ENCODE measurements at places on chromosomes 6 and 20.

GRCh38 chr6:142187209-142187608 lies 40.1 kb downstream of the VTA1 start:
- no peak for DNase-seq

DNA sequence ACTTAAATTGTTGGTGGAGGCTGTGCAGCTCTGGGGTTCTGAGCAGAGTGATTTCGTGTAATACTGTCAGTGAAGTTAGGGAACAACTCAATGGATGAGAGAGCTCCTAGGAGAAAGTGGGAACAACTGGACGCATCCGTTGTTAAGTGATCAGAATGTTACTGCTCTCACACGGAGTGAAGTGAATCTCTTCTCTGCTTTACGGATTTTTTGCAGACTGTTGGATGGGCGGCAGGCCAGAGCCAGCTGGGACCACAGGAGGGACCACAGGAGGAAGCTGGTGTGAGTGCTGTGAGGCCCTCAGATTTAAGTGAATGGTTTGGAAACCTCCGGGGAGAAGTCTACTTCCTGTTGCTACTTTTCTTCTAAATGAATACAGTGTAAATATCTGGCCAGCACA lies 23.7 kb upstream of the PPP1R14C start:
- no peak for DNase-seq

DNA sequence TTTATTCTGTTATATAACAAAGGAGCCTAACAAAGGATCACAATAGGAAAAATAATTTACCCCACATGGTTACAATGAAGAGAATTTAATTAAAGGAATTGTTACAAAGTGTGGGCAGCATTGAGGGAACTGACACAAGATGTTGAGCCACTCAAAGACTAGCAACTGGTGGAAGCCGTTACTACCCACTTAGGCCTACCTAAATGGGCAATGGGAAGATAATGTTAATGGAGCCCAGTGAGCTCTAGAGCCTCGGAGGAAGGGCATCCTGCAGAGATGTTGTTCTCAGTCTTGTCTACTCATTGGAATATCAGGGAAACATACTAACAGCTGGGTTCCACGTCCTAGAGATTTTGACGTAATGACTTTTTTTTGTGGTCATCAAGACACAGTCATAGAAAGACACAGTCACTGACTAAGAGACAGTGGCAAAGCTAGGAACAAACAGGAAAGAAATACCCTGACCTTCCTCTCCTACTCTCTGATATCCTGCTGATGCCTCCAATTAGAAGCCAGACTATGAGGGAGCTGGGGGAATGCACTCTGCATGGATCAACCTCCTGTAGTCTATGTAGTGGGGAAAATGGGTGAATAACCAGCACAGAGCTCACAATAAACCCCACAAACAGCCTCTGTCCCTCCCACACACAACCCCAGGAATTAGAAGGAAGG lies 523.8 kb upstream of the FLRT3 start:
- no peak for DNase-seq

GRCh38 chr6:85169189-85169588 lies 280.7 kb upstream of the NT5E start:
- no peak for DNase-seq

GRCh38 chr6:149335924-149336608 lies 18.6 kb downstream of the TAB2 start:
- no peak for DNase-seq

- no peak for DNase-seq
These were observed 121.1 kb upstream of the HDGFL1 start for GRCh38 chr6:22448291-22448711.

GRCh38 chr6:147549531-147549930 lies 41.0 kb downstream of the SAMD5 start:
- no peak for DNase-seq

GRCh38 chr20:59976156-59976782 lies 18.0 kb downstream of the CDH26 start:
- no peak for DNase-seq

GRCh38 chr20:59042151-59042795 lies at the start of gene PRELID3B:
PRELID3B (minus strand) TSS chr20:59042786; CDS start chr20:59042730, 56 bp downstream.
- peak; percentile 5 for DNase-seq

- no peak for DNase-seq
These were observed 21.6 kb downstream of the MOCS3 start for GRCh38 chr20:50980071-50980681.

DNA sequence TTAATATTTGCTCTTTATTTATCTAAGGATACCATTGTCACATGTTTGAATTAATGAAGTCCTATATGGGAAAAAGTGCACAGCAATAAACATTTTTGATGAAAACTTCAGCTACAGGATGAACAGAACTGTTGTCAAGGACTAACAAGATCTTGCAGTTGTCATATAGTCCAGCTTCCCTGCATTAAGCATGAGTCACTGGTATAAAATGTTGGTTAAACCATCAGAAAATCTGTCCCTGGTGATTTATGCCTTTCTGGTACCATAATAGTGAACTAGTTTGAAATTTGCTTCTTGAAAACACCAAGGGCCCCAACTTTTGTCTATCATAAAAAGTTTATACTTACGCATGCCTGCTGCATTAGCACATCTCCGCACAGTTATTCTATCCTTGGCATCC lies 60.4 kb upstream of the RSPO3 start:
- DNase-seq: no peak

DNA sequence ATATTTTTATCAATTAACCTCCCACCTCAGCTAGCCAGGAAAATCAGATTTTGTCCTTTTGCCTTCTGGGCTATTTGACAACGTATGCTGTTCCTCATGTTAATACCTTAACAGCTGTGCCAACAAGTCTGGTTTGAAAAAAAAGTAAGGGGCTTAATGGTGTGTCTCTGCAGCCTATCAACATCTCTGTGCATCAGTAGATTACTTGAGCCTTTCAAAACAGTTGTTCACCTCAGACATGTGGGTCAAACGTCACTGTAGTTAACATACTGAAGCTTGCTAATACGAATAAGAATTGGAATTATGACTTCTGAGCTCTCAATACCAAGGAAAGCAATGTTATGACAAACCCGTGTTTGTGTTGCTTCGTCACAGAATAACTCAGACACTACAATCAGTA lies 23.0 kb downstream of the CEP57L1 start:
- no peak for DNase-seq

DNA sequence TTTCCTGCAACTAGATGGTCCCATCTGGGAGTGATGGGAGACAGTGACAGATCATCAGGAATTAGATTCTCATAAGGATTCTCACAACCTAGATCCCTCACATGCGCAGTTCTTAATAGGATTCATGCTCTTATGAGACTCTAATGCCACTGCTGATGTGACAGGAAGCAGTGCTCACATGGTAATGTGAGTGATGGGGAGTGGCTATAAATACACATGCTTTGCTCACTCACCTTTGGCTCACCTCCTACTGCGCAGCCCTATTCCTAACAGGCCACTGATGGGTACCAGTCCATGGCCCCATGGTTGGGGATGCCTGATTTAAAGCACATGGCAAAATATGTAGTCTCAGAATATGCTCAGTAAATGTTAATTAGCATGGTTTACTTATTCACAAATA lies 80.6 kb upstream of the MBOAT1 start:
- no peak for DNase-seq

DNA sequence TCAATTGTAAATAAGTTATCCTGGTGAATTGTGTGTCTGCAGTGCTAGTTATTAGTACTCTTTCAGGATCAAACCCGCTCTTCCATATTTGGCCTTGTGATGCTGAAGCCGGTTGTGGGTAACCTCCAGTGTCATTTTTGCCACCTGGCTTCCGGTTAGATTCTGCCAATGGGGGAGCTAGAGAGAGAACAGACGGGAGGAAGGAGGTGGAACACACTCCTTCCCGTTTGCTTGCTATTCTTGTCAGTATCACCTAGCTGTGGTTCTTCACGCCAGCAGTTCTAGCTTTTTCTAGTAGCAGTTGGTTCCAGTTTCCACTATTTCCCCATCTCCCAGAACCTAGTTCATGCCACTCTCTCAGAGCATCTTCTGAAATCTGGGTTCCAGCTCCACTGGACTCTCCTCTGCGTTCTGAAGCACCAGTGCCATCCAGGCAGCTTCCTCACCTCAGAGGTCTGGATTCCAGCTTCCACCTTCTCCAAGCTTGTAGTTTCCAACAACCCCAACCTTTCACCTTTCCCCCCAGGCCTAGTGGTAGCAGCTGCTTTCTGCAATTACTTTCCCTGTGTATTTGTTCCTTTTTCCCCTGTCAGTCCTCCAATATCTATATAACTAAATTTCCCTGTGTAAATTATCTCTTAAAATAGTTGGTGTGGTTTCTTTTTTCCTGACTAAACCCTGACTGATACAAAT lies 46.9 kb upstream of the LOC128125822 start:
- DNase-seq: no peak

GRCh38 chr6:203661-204060 lies 88.6 kb upstream of the DUSP22 start:
- no peak for DNase-seq

DNA sequence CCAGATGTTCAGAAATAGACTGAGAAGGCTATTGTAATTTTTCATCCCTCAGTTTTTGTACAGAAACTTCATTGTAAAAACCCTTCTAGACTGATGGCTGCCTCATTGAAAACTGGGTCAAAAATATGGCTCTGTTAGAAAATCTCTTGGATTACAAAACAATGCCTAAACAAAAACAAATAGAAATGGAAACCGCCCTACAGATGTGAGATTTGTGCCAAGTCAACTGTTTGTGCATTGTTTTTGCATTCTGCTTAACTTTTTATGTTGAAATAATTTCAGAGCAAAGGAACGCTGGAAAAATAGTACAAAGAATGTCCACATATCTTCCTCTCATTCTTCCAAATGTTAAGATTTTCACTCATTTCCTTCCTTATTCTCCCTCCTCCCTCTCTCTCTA lies 425.1 kb downstream of the FOXA2 start:
- DNase-seq: no peak

DNA sequence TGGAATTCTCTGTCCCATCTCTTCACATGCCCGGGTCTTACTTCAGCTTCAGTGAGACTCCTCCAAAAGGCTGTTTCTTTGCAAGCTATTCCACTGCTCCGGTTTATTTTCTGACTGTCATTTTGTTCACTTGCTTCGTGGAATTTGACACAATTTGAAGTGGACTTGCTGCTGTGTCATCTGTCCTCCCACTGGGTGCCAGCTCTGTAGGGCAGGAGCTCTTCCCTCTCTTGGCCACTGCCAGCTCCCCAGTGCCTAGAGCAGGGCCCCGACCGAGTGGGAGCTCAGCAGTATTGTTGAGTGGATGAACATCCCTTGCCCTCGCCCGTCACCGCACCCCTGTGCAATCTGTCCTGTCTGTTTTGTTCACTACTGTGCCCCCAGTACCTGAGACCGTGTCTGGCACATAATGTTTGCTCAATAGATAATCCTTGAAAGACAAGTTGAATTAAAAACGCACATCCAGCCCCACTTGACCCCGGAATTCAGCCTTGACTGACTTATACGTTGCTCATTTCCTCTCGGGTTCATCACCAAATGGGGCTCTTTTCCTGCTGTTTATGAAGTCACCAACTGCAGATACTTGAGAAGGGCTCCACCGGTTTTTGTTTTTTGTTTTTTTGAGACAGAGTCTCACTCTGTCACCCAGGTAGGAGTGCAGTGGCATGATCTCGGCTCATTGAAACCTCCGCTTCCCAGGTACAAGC lies 170.3 kb upstream of the KCNG1 start:
- DNase-seq: no peak

GRCh38 chr6:19839237-19839546 lies 2.0 kb downstream of the ID4 start:
- DNase-seq: no peak

DNA sequence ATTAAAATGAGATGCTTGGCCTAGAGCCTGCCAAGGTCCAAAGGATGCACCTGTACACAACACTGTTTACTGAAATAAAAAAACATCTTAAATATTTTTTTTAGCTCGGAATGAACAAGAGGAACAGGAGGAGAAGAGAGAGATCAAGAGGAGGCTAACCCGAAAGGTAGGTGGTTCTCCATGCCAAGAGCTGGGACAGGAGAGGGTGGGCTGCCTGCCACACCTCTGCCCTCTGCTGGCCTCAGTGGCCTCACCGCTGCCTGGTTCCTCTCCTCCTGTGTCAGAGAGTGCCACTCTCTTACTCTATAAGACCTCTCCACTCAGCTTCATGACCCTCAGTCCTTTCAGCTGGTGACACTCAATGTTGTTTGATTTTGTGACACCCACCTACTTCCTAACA lies 50.2 kb downstream of the TBC1D7 start:
- DNase-seq: no peak

DNA sequence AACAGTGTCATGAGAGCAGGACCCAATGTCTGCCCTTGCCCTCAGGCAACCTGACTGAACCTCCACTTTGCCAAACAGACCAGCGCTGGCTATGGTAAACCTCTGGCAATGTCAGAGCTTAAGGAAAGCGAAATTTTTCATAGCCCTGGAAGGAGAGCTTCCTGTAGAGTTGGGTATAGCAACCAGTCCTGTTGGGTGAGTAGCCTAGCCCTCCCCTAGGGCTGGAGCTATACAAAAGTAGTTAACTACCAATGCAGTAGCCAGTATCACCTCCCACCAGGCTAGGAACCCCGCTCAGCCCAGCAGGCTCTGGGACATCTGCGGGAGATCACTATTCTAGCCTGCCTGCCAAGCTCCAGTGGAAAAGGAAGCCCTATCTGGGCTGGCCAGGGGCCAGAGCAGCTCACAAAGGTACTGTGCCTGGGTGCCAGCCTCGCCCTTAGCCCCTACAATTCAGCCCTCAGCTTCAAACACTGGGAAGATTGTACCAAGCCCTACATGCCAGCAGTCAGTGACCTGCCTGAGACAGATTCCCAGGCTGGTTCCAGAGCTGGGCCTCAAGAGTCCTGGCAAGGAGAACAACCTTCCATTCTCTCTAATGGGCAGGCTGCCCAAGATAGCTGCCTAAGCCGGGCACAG lies 7.9 kb downstream of the WFDC3 start:
- DNase-seq: no peak

- DNase-seq: no peak
These were observed 23.0 kb downstream of the CEBPB start for GRCh38 chr20:50213531-50214106.

GRCh38 chr20:2865101-2865500 lies 8.2 kb upstream of the PTPRA start:
- DNase-seq: no peak

DNA sequence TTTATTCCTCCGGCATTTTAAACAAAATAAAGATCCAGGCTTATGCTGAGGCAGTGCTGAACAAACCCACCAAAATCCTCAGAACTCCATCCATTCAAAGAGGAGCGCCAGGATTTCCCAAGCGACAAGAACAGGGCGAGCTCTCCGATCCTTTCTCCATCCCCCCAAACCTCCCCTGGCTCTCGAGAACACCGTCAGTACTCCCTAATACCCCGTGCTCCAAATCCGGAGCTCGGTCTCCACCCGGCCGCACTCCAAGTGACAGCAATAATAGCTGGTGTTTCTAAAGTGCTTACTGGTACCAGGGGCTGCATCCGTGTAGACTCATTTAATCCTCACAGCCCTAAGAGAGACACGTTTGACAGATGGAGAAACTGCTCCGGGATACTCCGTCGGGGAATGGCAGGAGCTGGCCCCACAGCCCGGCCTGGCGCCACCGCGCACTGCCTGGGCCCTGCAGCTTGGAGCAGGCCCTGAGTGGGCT lies 277.1 kb upstream of the QKI start:
- no peak for DNase-seq

DNA sequence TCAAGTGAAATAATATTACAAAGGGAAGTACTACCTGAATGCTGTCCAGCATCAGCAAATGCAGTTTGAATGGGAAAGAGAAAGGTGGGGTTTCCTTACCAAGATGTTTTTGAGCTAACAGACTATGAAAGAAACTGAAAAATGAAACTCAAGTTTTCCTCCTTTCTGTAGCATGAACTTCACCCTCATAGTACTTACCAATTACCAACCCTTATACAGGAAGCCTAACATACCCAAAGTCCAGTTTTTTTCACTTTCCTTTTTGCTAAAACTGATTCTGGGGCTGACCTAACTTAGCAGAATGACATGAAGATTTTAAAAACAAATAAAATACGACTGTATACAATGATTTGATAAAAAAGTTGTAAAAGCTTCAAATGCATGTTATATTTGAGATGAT lies 5.2 kb downstream of the ZNFX1 start:
- DNase-seq: no peak
